ENCODE measurements at places on chromosomes 12 and 14.

- DNase-seq, result no peak
Observed at GRCh38 chr14:71328183-71328582, 420.9 kb downstream of the PCNX1 start.

DNA sequence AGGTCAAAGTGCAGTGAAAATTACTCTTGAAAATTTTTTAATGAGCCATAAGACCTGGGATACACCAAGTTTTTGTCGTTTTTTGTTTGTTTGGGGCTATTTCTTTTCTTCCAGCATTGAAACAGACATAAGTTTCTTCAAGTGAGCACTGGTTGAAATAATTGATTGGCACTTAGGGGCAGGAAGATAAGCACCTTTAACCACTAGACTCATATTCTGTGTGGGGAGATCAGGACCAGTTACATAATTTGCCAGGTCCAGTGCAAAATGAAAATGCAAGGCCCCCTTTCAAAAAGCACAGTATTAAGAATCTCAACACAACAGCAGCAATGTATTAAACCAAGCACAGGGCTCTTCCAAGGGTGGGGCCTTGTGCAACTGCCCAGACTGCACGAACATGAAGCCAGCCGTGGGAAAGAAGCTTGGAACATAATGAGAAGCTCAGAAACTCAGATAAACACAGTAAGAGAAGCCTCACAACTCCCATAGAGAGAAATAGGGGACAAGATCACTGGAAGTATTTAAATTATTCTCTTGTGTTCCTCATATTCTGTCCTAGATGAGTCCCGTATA lies 3.2 kb upstream of the TCP11L2 start:
- DNase-seq, result no peak

DNA sequence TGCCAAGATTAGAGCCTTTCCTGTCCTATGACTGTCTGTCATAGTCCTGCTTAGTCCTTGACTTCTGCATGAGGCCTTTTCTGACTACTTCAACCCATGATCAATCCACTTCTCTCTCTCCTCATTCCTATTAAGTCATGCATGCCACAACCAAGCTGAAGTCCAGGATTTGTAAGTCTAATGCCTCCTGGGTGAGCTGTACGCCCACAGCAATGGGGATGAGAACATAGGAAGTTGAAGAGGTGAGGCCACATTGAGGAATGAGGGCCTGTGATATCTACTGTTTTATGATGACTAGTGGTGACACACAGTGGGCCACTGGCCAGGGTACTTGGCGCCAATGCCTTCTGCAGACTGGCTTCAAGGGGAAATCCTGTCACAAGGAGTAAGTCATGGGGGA lies 994.1 kb upstream of the TMEM132C start:
- DNase-seq, result no peak

- no peak for DNase-seq
Observed at GRCh38 chr12:108689314-108690190, 41.8 kb downstream of the CORO1C start.

DNA sequence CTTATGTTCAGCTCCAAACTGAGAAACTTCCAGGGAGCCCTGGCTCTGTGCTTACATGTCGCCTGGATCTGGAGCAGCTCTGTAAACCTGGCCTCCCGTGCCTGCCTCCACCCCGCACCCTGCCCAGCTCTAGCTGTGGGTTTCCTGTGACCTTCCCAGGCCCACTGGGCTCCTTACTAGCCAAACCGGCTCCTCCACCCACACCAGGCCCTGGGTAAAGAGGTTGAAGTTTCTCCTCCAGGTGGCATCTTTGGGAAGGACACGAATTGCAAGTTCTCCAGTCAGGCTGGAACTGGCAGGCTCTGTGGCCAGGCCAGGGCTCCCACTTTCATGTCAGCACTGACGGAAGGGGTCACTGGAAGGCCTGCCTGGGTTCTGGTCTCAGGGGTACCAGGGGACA lies 60.9 kb upstream of the ZFP36L1 start:
- no peak for DNase-seq

DNA sequence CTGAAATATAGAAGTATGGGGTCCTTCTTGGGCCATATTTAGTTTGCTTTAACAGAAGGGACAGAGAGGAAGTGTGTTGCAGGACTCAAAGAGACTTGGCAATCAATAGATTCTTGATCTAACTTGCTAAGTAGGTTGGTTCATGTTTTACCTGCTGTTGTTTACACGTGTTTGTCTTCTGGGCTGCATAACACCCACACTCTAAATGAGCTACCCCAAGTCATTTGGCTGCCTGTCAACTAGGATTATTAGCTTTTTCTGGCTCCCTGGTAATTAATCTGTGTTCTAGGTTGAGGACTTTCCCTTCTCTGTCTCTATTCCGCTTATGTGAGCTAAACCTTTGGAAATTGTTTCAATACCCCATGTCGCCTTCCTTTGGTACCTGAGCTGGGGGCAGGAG lies 10.1 kb upstream of the TBPL2 start:
- no peak for DNase-seq

- no peak for DNase-seq
Observed at GRCh38 chr14:50932592-50933495, 11.4 kb downstream of the PYGL start.

Measured in NCI-H2107 (cell line).